Activated CD4-positive, alpha-beta T cell treated with anti-CD3 and anti-CD28 coated beads, Interleukin-2, amount 10 ng/mL, durations not matched to agents 24 days and 14 days (primary cell): ENCODE measurements at places on chromosomes 2 and 18.

DNA sequence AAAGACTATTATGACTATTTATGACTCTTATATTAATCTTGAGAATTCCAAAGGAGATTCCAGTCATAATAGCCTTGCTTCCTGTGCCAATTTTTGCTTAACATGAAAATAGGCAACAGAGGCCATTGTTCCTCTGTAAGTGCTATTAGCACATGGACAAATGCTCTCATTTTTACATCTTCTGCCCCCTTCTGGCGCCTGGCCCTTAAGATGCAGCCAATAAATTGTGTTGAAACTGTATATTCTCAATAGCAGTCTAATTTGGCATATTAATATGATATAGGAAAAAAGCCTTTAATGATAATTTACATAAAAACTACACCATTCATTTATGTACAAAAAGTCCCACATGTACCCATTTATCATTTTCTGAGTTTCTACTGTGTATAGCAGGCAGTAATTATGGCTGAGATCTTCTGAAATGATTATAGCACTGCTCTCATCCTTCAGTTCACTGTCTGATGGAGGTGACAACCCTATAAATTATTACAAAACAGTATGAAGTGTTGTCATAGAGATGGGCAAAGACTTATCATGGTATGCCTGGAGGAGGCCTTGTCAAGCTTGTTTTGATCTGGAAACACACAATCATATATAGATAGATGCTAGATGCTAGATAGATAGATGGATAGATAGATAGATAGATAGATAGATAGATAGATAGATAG is 613.3 kb downstream of the TSN start:
- no peak for DNase-seq
- H3K4me1 ChIP-seq: no peaks in the 10 kb centered on the region
- H3K27ac ChIP-seq: no peak overlapping the region
- H3K4me3 ChIP-seq: no peak overlapping the region

GRCh38 chr2:211955648-211956047 is 583.0 kb downstream of the ERBB4 start:
- no peak overlapping the region for H3K4me3 ChIP-seq
- no peaks in the 10 kb centered on the region for H3K4me1 ChIP-seq
- no peaks in the 10 kb centered on the region for H3K27me3 ChIP-seq
- H3K27ac ChIP-seq: no peak overlapping the region
- no peaks in the 10 kb centered on the region for H3K36me3 ChIP-seq

GRCh38 chr2:196275646-196276352 is 104.4 kb upstream of the STK17B start:
- no peaks in the 10 kb centered on the region for H3K27me3 ChIP-seq
- peak overlapping the region; percentile 72 for H3K4me3 ChIP-seq
- peak; percentile 71 for DNase-seq
- peak overlapping the region; percentile 83 for H3K27ac ChIP-seq
- H3K4me1 ChIP-seq: peaks cover 48% of the 10 kb centered on the region

DNA sequence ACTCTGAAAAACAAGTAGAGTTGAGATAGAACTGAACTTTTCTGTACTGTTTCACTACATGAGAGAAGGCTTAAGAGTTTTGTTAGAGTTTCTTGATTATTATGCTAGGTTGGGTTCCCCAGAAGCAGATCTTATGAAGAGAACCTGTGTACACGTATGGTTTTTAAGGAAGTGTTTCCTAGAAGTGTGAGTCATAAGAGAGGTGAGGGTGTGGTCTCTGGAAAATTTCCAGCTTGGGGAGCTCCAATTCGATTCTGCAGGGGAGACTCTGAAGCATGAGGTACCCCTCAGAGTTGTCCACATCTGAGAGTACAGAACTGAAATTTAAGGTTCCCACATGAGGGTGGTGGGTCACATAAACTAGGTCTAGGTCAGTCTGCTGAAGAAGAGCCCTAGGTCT is 83.3 kb upstream of the MAP2 start:
- H3K4me3 ChIP-seq: no peak overlapping the region
- no peaks in the 10 kb centered on the region for H3K4me1 ChIP-seq
- no peak overlapping the region for H3K27ac ChIP-seq
- no peaks in the 10 kb centered on the region for H3K36me3 ChIP-seq
- H3K27me3 ChIP-seq: no peaks in the 10 kb centered on the region

- H3K36me3 ChIP-seq: no peaks in the 10 kb centered on the region
- no peak for DNase-seq
- no peaks in the 10 kb centered on the region for H3K4me1 ChIP-seq
- H3K27ac ChIP-seq: no peak overlapping the region
- no peak overlapping the region for H3K4me3 ChIP-seq
Observed at GRCh38 chr18:31250902-31251301, 67.1 kb upstream of the DSG1 start.

DNA sequence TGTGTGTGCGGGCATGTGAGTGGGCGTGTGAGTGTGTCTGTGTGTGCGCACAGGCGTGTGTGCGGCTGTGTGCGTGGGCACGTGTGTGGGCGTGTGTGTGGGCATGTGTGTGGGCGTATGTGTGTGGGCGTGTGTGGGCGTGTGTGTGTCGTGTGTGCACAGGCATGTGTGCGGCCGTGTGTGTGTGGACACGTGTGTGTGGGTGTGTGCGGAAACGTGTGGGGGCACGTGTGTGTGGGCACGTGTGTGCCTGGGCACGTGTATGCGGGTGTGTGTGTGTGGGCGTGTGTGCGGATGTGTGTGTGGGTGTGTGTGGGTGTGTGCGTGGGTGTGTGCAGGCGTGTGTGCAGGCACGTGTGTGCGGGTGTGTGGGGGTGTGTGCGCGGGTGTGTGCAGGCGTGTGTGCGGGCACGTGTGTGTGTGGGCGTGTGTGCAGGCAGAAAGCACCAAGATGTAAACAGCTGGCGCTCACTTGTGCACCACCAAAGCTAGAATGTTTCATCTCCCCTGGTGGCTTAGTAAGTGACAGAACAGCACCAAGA is 31.2 kb upstream of the ALKAL2 start:
- peaks cover 5% of the 10 kb centered on the region for H3K36me3 ChIP-seq
- peaks cover 8% of the 10 kb centered on the region for H3K27me3 ChIP-seq
- H3K4me3 ChIP-seq: peak overlapping the region; percentile 64
- peak overlapping the region; percentile 93 for H3K27ac ChIP-seq
